ENCODE measurements at places on chromosomes 2 and 18.

DNA sequence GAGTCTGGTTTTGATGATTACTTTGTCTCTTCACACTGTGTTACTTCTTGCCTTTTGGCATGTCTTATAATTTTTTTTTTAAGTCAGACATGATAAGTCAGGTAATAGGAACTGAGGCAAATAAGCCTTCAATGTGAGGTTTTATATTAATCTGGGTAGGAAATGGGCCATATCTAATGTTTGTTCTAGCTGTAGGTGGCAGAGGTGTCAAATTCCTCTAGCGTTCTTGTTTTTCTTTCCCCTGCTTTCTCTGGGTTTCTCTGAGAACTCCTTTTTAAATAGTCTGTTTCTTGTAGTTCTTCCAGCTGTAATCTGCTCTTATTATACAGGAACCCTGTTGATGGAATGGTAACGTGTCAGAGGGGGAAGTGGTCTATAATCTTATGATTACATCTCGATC lies 5.7 kb downstream of the SP140 start:
- no peak for DNase-seq

- no peak for DNase-seq
These were observed 91.5 kb upstream of the SIX3 start for GRCh38 chr2:44850016-44850415.

GRCh38 chr2:113203217-113203530 lies 29.4 kb downstream of the PSD4 start:
- DNase-seq: no peak

- no peak for DNase-seq
These were observed 53.1 kb upstream of the TMEM87B start for GRCh38 chr2:112001942-112002341.

- no peak for DNase-seq
These were observed 47.1 kb downstream of the LONRF2 start for GRCh38 chr2:100275200-100275589.

DNA sequence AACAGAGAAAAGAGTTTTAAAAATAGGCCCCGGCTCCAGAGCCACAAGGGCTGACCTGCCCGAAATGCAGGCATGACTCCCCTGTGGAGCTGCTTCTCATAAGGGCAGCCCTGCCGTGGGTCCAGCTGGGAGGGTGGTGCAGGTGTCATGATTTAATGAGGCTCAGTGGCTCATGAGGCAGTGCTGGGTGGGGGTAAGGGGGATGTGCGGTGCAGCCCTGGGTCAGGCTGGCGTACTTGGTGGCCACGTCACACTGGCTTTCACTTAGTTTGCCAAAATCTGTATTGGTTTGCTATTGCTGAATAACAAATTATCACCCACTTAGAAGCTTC lies 33.6 kb downstream of the HJURP start:
- DNase-seq: no peak

GRCh38 chr18:70190529-70190928 lies 15.0 kb downstream of the RTTN start:
- DNase-seq: no peak

DNA sequence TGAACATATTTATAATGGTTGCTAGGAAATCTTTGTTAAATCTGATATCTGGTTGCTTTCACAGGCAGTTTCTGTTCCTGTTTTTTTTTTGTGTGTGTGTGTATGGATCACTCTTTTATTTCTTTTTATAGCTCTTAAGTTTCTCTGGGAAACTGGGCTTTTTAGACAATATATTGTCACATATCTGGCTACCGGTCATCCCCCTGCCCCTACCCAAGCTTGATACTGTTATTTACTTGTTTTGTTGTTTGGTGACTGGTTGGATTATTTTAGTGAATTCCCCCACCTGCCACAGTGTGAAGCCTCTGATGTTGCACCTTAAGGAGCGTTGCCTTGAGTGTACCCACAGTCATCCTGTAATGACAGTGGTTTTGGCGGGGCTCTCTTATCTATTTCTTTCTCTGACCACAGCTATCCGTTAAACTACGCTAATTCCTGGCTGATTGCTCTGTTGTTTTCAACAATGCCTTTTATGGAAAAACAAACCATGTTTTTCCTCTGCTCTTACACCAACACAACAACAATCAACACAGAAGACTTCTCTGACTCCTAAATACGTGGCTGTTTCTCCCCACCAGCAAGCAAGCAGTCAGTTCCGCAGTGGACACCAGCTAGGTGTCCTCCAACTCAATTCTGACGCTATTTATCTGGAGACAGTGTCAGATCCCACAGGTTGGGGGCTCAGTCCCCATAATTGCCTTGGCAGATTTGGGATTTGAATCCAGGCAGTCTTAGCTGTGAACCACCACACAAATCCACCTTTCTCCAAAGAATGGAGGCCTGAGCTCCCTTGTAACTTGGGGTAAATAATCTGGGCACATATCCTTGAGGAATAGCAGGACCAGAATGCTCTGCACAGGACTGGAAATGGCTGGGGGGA lies 10.9 kb downstream of the GNLY start:
- DNase-seq: peak; percentile 47

GRCh38 chr2:25420820-25421237 lies 79.1 kb upstream of the DNMT3A start:
- DNase-seq: peak; percentile 56

- no peak for DNase-seq
These were observed 20.9 kb upstream of the GMPPA start for GRCh38 chr2:219477815-219478214.

GRCh38 chr18:13643261-13643751 lies 83.1 kb downstream of the FAM210A start:
- DNase-seq: peak; percentile 25

Data from GM20000 (cell line).